ENCODE measurements at places on chromosomes 5 and 9.

DNA sequence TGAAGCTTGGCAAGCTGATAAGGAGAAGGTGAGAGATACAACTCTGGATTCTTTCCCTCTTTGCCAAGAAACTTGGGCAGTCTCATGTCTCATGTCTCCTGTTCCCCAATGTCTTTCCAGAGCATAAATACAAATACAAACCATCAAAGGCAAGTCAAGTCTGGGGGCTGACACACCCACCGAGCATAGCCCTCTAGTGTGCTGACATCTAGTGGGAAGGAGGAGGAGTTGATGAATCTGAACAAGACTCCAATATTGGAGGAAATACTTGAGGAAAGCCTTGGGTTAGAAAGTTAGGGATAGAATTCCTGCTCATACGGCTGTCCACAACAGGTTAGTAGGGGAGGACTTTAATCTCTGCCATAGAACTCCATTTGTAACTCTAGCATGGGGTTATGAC lies 8.6 kb downstream of the MLANA start:
- DNase-seq: no peak

- no peak for DNase-seq
Measured at GRCh38 chr9:96253059-96253696, 48.8 kb downstream of the HSD17B3 start.

GRCh38 chr9:16801871-16802466 lies 68.5 kb downstream of the BNC2 start:
- DNase-seq: no peak

- DNase-seq: no peak
Measured at GRCh38 chr5:136994154-136994553, 505.0 kb downstream of the SPOCK1 start.

GRCh38 chr5:60842871-60843385 lies 1.1 kb downstream of the ELOVL7 start:
- no peak for DNase-seq

GRCh38 chr5:82719368-82719767 lies 357.8 kb downstream of the TMEM167A start:
- no peak for DNase-seq

GRCh38 chr9:129587487-129588262 lies 33.2 kb downstream of the C9orf50 start:
- no peak for DNase-seq

- DNase-seq: no peak
Measured at GRCh38 chr9:36897478-36897877, 136.6 kb downstream of the PAX5 start.

GRCh38 chr5:88673253-88674105 lies 209.5 kb downstream of the MEF2C start:
- DNase-seq: no peak

- DNase-seq: no peak
Measured at GRCh38 chr5:150879358-150879757, 25.4 kb downstream of the ZNF300 start.

- no peak for DNase-seq
Measured at GRCh38 chr9:109972026-109972882, 192.3 kb downstream of the PALM2AKAP2 start.

GRCh38 chr5:136203303-136203922 lies 10.5 kb upstream of the SMIM32 start:
- DNase-seq: no peak

- no peak for DNase-seq
Measured at GRCh38 chr9:76181020-76181641, 213.1 kb downstream of the RFK start.

DNA sequence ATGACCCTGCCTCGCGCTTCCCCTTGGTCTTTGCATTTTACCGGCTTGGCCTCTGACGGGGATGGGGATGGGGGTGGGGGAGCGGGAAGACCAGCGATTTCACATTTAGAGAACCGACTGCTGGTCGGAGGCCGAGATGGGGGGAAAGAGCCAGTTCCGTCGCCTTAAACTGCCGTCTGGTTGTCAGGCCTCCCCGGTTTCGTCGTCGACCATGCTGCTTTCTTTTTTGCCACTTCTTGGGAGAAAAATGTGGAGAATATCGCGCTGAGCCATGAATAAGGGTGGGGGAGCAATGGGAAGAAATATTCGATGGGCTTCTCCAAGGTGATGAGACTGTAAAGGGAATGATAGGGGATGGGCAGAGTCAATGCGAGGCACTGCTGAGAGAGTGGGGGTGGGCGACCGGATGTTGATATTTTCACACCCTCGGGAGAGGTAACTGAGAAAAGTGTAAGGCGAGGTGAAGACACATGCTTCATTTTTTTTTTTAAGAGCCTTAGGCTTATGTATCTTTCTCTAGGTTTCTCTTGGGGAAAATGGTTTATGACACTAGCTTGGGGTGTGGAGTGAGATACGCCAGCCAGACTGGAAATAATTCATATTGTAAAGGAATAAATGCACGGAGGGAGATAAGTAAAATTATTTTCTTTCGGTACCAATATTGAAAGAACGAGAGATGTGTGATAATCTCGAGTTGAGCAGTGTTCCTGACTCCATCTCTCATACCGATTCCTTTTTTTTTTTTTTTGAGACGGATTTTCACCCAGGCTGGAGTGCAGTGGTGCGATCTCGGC lies 1.1 kb downstream of the KIF2A start:
- DNase-seq: peak; percentile 31

GRCh38 chr9:14052359-14052758 lies 261.6 kb downstream of the NFIB start:
- DNase-seq: no peak

- no peak for DNase-seq
Measured at GRCh38 chr9:117664419-117664818, 39.8 kb upstream of the TLR4 start.

DNA sequence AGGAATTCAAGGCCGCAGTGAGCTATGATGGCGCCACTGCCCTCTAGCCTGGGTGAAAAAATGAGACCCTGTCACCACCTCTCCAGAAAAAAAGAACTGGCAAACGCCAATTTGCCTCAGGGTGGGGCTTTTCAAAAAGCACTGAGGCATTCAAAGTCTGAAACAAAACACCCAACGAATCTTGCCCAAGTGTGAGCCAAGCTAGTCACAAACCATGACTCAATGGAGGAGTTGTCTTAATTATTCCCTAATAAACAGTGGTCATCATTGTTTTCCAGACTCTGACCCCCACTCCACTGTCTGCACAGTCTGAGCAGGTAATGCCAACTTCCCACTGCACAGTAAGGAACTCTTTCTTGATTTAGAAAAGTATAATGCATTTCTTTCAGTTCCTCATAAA lies 16.8 kb downstream of the FRMD3 start:
- DNase-seq: no peak

- DNase-seq: no peak
Measured at GRCh38 chr5:50768634-50769033, 102.2 kb downstream of the PARP8 start.

Data from stimulated activated CD8-positive, alpha-beta memory T cell treated with anti-CD3 and anti-CD28 coated beads, Interleukin-2, amount 100 ng/mL, for 1 hour (primary cell).